ENCODE measurements at places on chromosomes 16 and 17.

DNA sequence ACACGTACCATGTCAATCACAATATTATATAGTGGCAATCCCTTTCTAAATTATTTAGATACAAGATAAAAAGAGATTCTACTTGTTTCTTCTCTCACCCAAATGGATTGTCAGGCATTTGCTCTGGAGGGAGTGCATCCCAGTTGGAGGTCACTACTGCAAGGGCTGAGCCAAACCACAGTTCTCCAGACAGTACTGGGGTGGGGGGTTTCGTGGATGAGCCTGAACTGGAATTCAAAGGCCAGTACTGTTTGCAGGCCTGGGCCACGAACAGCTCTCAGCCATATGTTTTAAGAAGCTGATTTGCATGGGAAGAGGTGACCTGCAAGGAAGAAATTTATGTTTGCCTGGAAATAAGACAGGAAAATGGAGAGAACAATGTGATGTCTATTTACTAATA lies 314.9 kb downstream of the PMP22 start:
- DNase-seq = no peak

GRCh38 chr16:57106767-57107166 lies 14.4 kb downstream of the CPNE2 start:
- no peak for DNase-seq

GRCh38 chr17:36089339-36089865 lies 541 bp downstream of the CCL3 start:
- no peak for DNase-seq

- no peak for DNase-seq
These were observed 51.8 kb upstream of the CDC42EP4 start for GRCh38 chr17:73363442-73364154.

- DNase-seq = no peak
These were observed 16.5 kb downstream of the SCNN1B start for GRCh38 chr16:23318639-23319038.

GRCh38 chr16:11241480-11242204 lies 14.4 kb downstream of the SOCS1 start:
- no peak for DNase-seq

- DNase-seq = no peak
These were observed 80.2 kb downstream of the OR1D5 start for GRCh38 chr17:2983255-2983654.

DNA sequence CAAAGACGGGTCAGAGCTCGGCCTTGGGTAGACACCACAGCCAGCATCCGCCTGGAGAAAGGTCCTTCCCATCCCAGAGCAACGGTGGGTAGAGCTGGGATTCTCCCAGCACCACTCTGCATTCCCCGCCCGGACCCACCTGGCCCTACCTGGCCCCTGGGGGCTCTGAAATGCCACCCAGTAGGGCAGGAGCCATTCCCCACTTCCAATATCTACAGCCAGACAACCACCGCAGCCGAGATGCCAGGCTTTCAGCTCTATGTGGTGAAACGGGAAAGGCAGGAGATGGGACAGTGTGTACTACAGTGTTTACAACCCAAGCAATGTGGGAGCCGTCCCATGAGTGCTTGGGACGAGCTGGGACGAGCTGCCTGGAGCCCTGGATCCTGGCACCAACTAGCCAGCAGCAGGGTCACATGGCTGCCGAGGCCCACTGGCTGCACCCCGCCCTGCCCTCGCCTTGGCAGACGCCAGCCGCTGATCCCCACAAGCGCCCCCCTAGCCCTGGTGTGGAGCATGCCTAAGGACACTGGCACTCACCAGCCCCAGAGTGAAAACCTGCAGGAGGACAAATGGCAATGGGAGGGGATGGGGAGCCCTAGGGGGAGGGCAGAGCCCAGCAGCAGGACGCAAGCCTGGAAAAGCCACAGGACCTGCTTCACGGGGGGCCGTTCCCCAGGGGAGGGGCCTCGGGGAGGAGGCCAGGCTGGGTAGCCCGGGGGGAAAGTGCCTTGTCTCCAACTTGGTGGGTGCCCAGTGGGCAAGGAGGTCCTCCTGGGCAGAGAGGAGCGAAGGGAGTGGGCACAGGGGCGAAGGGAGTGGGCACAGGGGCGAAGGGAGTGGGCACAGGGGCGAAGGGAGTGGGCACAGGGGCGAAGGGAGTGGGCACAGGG lies 13.5 kb downstream of the TMC6 start:
- DNase-seq = no peak

DNA sequence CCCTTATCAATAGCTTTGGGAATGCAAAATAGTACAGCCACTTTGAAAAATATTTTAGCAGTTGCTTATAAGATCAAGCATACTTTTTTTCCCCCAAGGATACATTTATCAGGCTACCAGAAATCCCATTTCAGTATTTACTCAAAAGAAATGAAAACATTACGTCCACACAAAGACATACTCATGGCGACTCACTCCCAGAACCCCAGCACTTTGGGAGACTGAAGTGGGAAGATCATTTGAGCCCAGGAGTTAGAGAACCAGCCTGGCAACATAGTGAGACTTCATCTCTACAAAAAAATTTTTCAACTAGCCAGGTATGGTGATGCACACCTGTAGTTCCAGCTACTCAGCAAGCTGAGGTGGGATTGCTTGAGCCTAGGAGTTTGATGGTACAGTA lies 5.9 kb downstream of the SKA2 start:
- DNase-seq = no peak

- DNase-seq = no peak
These were observed 18.8 kb downstream of the TNRC6A start for GRCh38 chr16:24748242-24748641.

GRCh38 chr16:52546291-52547003 lies 496 bp downstream of the TOX3 start:
- no peak for DNase-seq

DNA sequence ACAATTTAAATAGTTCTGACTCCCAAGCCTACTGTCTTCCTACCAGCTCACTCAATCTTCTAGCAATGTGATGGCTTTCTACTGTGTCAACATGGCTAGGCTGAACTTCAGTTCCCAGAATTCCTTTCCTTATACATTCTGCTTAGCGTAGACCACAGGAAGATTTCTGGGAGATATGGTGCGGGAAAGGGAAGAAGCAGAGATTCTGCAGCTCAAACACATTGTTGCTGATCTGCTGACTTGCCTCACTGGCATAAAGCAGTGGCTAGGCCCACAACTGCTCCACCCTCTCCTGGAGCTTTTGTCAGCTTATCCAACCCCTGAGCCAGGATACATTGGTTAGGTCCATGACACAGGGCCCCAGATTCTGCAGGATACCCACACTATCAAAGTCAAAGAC lies 58.8 kb downstream of the GAS7 start:
- no peak for DNase-seq

GRCh38 chr17:38658741-38659345 lies 15.9 kb downstream of the EPOP start:
- no peak for DNase-seq

GRCh38 chr17:48016112-48016511 lies 21.5 kb downstream of the COPZ2 start:
- no peak for DNase-seq

DNA sequence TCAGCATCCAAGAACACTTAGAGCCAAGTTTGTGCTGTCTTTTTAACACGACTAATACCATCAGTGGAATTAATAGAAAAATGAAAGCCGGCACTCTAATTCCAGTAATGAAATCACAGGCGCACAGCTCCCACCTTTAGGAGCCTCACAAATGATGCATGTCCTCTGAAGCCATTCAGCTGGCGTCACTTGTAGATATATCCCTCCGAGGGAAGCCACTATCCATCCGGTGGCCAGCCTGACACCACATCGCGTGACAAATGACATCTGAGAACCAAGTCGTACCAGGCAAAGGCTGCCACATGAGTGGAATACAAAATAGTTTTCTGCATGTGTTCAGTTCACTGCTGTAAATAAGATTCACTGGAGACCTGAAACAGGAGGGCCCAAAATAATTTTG lies 205.6 kb downstream of the GRIN2A start:
- DNase-seq = no peak

DNA sequence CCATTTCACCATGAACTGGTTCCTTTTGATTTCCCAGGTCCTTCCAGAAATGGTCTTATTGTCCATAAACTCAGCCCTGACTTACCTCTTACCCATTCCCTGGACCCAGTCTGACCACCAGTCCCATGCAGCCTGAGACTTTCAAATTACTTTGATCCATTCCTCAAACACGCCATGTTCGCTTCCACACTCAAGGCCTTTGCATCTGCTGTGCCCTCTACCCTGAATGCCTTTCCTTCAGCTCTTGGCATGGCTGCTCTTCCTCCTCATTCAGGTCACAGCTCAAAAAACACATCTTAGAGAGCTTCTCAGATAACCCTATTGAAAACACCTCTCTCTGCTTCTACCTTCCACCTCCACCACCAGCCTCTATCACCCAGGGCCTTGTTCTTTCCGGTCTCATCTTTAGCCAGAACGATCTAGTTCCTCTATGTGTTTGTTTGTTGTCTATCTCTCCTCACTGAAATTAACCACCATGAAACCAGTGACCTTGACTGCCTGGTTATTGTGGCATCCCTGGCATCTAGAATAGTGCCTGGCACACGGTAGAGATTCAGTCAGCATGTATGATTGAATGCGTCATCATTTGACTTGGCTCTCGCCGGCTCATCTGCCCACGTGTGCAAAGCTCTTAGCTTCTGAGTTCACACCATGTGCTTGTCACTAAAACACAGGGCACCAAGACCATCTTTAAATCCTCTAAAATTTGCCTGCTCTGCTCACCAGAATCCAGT lies 12.8 kb downstream of the CRYM start:
- no peak for DNase-seq

- DNase-seq = no peak
These were observed 642 bp downstream of the MT1F start for GRCh38 chr16:56658327-56658875.

DNA sequence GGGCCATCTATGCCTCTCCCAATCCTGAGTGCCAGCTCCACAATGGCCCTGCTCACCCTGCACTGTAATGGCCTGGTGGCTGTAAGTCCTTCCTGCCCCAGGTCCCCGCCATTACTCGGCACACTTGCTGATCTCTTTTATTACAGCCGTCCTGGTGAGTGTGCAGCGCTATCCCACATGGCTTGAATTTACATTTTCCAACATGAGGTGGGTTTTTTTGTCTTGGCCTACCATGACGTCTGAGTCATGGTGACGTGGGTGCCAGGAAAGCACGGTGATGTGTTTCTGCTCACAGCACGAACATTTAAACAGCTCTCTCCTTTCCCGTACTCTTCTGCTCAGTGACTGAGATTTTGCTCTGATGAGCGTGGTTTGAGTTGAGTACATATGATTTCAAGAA lies 55.2 kb upstream of the FOXF1 start:
- DNase-seq = no peak

GRCh38 chr17:28326114-28326513 lies 7.1 kb downstream of the TMEM97 start:
- no peak for DNase-seq

- DNase-seq = no peak
These were observed 93.8 kb upstream of the RPRML start for GRCh38 chr17:47072886-47073285.

DNA sequence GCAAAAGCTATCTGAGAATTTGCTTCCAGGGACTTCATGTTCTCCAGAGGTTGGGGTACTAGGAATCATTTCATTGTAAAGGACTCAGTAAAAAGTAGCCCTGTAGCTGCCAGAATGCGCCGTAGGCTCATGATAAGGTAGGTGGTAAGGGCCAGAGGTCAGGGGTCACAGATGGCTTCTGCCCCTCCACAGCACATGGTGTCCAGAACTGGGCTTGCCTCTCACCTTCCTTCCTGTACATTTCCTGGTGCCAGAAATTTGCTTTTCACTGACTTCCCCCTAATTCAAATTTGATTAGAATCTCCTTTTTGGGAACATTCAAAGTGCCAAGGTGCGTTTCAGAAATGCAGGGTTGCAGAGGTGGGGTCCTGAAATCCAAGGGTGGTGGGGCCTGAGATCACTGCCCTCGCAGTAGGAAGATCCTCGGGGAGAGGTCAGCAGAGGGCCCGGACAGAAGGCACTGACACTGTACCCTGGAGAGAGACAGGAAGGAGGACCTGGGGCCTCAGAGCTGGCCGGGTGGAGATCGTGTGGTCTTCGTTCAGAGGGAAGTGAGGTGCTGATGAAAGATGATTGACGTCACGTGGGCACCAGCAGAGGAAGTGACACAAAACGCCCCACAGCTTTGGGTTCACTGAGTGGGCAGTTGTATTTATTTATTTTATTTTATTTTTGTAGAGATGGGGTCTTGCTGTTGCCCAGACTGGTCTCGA lies 25.5 kb upstream of the METRNL start:
- no peak for DNase-seq

- DNase-seq = no peak
These were observed 381.3 kb downstream of the CDH8 start for GRCh38 chr16:61654962-61655361.

GRCh38 chr17:63464691-63465236 lies 12.1 kb upstream of the ACE start:
- no peak for DNase-seq

DNA sequence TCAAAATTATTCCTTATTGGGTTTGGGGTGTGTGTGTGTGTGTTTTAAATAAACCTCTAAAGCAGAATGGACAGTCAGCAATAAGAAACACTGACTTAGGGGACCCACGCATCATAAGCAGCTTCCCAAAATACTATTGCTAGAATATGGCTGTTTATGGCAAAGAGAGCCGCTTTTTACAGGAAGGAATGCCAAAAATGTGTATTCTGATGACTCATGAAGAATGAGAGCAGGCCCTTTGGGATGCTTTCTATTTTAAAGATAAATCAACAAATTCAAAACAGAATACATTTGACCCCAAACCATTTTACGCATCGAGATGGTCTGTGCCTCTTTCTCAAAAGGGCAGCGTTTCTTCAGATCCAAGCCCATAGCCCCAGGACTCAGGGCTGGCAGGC lies 37.5 kb downstream of the ARHGAP17 start:
- DNase-seq = no peak

- DNase-seq = no peak
These were observed at the start of gene ST6GALNAC2 for GRCh38 chr17:76585649-76586593. TSS of gene ST6GALNAC2 (minus strand) at chr17:76585860. CDS start at chr17:76585808, 52 bp downstream.

Measured in stimulated activated CD4-positive, alpha-beta T cell treated with anti-CD3 and anti-CD28 coated beads, Interleukin-12 subunit alpha, Interleukin-12 subunit beta, amount 100 ng/mL, for 4 hours (primary cell).